Hair follicle dermal papilla cell (primary cell): ENCODE measurements at places on chromosomes 11 and 22. TPM values are rescaled to one million over a fixed set of nuclear protein-coding genes. Genes with fewer than 3 reads are reported as not detected.

NFAM1 gene
- under 0.01 and 0.12 TPM in 2 replicates for total RNA-seq

GGTLC3 gene
- not detected in 2 replicates for total RNA-seq

GRIK4 gene
- 0.16 TPM in 1 of 2 replicates, not detected in the other for total RNA-seq

E2F8 gene
- 0.24 TPM in 1 of 2 replicates, not detected in the other for total RNA-seq

HEPN1 gene
- total RNA-seq = not detected in 2 replicates

ACR gene
- total RNA-seq = 0.16 TPM in 1 of 2 replicates, not detected in the other
